ENCODE measurements at places on chromosomes 2 and 18.

DNA sequence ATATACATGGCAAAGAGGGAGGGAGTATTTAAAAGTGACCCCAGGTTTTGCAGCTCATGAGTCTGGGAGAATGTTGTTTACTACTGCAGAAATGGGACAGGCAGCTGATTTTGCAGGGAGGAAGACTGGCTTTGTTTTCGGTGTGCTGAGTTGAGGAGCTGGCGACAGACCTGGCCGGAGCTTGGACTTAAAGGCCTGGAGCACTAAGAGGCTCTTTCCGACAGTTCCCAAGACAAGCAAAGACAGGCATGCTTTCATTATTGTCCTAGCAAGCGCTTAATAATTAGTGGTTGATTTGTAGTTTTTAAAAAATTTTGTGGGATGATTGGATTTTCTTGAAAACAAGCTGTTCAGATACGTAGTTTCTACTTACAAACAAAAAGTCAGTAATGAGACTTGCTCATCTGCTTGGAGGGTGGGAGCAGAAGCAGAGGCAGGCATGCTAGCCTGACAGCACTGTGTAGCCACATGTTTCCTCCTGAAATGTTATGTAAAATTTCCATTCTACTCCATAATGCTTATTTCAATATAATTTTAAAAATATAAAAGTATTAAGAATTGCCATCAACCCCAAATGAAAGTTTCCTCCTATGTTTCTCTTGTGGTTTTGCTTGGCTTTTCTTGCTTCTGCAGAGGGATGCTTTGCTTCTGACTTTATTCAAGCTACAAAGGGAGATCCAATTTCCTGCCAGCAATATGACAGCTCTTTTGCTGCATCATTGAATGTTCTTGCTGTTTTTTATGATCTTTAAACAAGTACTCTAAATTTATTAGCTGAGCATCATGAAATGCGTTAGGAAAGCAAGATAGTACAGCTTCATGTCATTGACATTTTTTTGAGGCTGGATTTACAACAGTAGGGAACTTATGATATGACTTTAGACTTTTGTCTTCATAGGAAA lies 75.8 kb downstream of the PHLPP1 start:
- peak overlapping the region; percentile 6 for H3K27ac ChIP-seq
- peaks cover 5% of the 10 kb centered on the region for H3K4me1 ChIP-seq
- H3K4me3 ChIP-seq = no peak overlapping the region
- H3K36me3 ChIP-seq = no peaks in the 10 kb centered on the region
- no peaks in the 10 kb centered on the region for H3K27me3 ChIP-seq
- no peak for DNase-seq

DNA sequence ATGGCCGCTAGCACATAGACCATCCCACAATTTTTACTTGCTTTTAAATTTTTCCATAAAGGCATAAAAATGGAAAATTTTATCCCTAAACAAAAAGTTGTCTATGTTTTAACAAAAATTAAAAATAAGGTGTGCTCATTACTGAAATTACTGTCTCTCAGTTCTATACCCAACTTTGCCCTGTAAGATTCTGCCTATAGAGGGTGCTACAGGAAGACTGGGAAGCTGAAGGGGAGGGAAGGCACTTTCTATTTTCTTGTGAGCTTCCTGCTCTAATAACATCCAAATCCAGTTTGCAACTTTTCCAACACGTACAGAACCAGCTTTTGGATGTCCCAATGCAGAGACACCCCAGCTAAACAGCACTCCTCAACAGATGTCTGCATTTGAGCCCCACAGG lies 666.9 kb downstream of the PLCL1 start:
- H3K27me3 ChIP-seq = no peaks in the 10 kb centered on the region
- DNase-seq = no peak
- no peak overlapping the region for H3K4me3 ChIP-seq
- H3K36me3 ChIP-seq = no peaks in the 10 kb centered on the region
- no peak overlapping the region for H3K27ac ChIP-seq
- no peaks in the 10 kb centered on the region for H3K4me1 ChIP-seq

GRCh38 chr2:1685957-1686783 lies 58.1 kb downstream of the PXDN start:
- DNase-seq = no peak
- H3K36me3 ChIP-seq = no peaks in the 10 kb centered on the region
- no peak overlapping the region for H3K4me3 ChIP-seq
- no peaks in the 10 kb centered on the region for H3K4me1 ChIP-seq

- no peak for DNase-seq
- H3K27me3 ChIP-seq = peaks cover 6% of the 10 kb centered on the region
- no peaks in the 10 kb centered on the region for H3K4me1 ChIP-seq
- H3K4me3 ChIP-seq = no peak overlapping the region
These were observed 15.8 kb upstream of the SOCS6 start for GRCh38 chr18:70273021-70273420.

GRCh38 chr2:39603436-39603835 lies 62.3 kb upstream of the TMEM178A start:
- peaks cover 10% of the 10 kb centered on the region for H3K27me3 ChIP-seq
- H3K4me1 ChIP-seq = no peaks in the 10 kb centered on the region
- no peaks in the 10 kb centered on the region for H3K36me3 ChIP-seq
- H3K27ac ChIP-seq = no peak overlapping the region
- H3K4me3 ChIP-seq = no peak overlapping the region

DNA sequence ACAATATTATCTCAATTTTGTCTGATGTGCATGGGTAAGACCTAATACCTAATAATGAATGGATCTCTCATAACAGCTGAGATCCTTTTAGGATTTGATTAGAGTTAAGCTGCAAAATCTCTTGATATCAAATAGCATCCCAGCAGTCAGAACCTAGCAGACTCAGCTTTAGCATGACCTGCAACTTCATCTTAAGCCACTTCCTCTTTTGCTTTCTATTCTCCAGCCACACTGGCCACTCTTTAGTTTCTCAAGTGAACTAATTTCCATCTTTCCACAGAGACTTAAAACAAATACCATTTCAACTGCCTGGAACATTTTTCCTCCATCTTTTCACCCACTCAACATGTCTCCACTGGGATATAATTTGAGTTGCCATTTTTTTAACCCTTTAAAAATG lies 1251.6 kb upstream of the ZEB2 start:
- peaks cover 8% of the 10 kb centered on the region for H3K4me1 ChIP-seq
- H3K36me3 ChIP-seq = no peaks in the 10 kb centered on the region
- no peaks in the 10 kb centered on the region for H3K27me3 ChIP-seq
- H3K4me3 ChIP-seq = no peak overlapping the region
- no peak for DNase-seq
- H3K27ac ChIP-seq = no peak overlapping the region

DNA sequence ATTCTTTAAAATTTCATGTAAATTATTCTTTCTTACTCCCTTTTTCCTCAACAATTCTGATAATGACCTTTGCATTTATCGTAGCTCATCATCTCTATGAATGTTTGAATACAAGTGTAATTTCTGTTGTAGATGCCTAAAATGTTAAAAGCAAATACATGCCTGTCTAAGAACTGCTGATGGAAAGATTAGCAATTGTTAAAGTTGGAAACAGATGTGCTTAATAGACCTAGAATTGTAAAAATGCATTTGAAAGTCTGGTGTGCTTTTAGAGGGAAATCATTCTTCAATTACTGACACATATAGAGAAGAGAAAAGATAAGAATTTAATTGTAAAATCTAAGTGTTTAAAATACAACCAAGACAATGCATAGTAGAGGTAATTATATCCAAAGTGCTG lies 50.4 kb downstream of the CCDC102B start:
- no peak overlapping the region for H3K27ac ChIP-seq
- no peaks in the 10 kb centered on the region for H3K4me1 ChIP-seq
- no peak overlapping the region for H3K4me3 ChIP-seq
- no peaks in the 10 kb centered on the region for H3K36me3 ChIP-seq

GRCh38 chr2:158969715-158970240 lies 1.3 kb downstream of the TANC1 start:
- H3K4me3 ChIP-seq = peak overlapping the region; percentile 74
- DNase-seq = no peak
- no peaks in the 10 kb centered on the region for H3K36me3 ChIP-seq
- H3K27me3 ChIP-seq = peaks cover 17% of the 10 kb centered on the region
- H3K27ac ChIP-seq = no peak overlapping the region
- H3K4me1 ChIP-seq = peaks cover 12% of the 10 kb centered on the region

DNA sequence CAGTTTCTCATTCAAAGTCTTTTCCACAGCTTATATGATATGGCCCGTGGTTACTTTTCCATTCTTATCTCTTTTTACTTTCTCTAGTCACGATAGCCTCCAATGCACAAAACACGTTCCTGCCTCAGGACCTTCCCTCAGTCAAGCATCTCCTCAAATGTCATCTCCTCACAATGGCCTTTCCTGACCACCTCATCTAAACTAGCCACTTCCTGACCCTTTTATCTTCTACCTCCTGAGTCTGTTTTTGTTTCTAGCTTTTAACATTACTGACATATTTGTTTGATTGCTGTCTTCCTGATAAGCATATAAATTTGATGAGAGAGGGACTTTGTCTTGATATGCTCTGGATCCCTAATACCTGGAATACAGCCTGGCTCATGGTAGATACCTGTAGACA lies 7.6 kb downstream of the PGAP1 start:
- peaks cover 4% of the 10 kb centered on the region for H3K36me3 ChIP-seq
- H3K27ac ChIP-seq = no peak overlapping the region
- no peak for DNase-seq
- no peak overlapping the region for H3K4me3 ChIP-seq

GRCh38 chr2:222677981-222678380 lies 6.5 kb downstream of the MOGAT1 start:
- no peak overlapping the region for H3K4me3 ChIP-seq
- H3K27me3 ChIP-seq = peaks cover 28% of the 10 kb centered on the region
- DNase-seq = no peak
- H3K36me3 ChIP-seq = no peaks in the 10 kb centered on the region

GRCh38 chr2:42443718-42444399 lies 49.9 kb downstream of the KCNG3 start:
- H3K4me1 ChIP-seq = no peaks in the 10 kb centered on the region
- H3K27me3 ChIP-seq = peaks cover 9% of the 10 kb centered on the region
- H3K36me3 ChIP-seq = no peaks in the 10 kb centered on the region
- H3K27ac ChIP-seq = no peak overlapping the region
- DNase-seq = no peak
- H3K4me3 ChIP-seq = no peak overlapping the region

DNA sequence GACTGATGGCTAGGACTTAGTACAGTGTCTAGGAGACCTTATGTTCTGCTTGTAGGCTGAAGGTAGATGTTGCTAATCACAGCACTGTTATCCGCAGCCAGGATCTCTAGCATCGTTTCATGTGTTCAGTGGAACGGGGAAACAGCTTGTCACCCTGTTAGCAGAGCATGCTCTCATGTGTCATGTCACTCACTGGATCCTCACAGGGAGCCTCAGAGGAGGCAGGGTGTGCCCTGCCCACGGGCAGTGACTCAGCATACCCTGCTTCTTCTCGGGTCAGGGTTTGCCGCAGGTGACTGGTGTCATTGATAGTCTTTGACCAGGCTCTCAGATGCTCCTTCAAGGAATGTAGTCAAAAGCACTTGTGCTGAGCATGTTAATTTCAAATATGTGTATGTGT lies 44.4 kb downstream of the RPIA start:
- H3K4me1 ChIP-seq = peaks cover 4% of the 10 kb centered on the region
- peak overlapping the region; percentile 75 for H3K27ac ChIP-seq
- DNase-seq = no peak
- H3K36me3 ChIP-seq = peaks cover 15% of the 10 kb centered on the region

DNA sequence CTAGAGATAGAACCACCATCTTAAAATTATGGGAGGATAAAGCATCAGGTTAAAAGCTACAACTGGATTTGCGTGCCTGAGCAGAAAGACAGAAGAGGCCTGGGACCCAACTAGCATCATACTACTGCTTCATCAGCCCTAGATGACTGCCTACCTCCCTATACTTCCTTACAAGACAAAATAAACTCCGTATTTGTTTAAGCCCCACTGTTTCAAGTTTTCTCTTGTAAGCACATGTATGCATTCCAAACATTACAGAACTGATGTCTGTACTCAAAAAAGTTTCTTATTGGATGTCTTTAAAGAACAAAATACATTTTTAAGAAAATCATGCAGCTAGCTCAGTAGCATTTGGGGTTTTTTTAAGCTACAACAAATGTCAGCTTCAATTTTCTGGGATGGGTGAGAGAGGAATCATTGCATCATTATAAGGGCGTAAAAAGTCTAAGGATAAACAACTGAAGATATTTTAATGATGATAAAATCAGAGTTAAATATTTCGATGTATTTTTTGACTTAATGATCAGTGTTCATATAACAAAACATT lies 213.1 kb downstream of the EXOC6B start:
- H3K4me1 ChIP-seq = peaks cover 12% of the 10 kb centered on the region
- no peak overlapping the region for H3K4me3 ChIP-seq
- peaks cover 24% of the 10 kb centered on the region for H3K36me3 ChIP-seq
- DNase-seq = no peak
- H3K27me3 ChIP-seq = no peaks in the 10 kb centered on the region

GRCh38 chr2:29290293-29291047 lies 175.3 kb downstream of the CLIP4 start:
- no peak for DNase-seq
- H3K4me3 ChIP-seq = no peak overlapping the region
- peaks cover 11% of the 10 kb centered on the region for H3K27me3 ChIP-seq
- H3K27ac ChIP-seq = no peak overlapping the region

DNA sequence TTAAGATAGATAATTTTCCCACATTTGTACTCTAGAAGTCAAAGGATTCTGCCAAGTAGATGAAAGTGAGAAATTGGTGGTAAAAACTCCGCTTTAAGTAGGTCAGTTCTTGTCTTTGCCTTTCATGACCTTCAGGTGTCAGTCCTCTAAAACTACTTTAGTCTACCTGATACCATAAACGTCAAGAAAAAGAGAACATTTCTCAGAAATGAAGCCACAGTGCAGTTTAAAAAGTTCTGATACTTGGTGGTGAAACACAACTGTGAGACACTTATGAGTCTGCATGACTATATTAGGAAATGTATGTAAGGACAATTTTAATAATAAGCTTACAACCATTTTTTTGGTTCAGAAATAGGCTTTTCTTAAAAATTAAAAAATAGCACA lies 583.3 kb downstream of the SATB2 start:
- no peak overlapping the region for H3K27ac ChIP-seq
- no peaks in the 10 kb centered on the region for H3K27me3 ChIP-seq
- DNase-seq = no peak
- H3K36me3 ChIP-seq = no peaks in the 10 kb centered on the region

DNA sequence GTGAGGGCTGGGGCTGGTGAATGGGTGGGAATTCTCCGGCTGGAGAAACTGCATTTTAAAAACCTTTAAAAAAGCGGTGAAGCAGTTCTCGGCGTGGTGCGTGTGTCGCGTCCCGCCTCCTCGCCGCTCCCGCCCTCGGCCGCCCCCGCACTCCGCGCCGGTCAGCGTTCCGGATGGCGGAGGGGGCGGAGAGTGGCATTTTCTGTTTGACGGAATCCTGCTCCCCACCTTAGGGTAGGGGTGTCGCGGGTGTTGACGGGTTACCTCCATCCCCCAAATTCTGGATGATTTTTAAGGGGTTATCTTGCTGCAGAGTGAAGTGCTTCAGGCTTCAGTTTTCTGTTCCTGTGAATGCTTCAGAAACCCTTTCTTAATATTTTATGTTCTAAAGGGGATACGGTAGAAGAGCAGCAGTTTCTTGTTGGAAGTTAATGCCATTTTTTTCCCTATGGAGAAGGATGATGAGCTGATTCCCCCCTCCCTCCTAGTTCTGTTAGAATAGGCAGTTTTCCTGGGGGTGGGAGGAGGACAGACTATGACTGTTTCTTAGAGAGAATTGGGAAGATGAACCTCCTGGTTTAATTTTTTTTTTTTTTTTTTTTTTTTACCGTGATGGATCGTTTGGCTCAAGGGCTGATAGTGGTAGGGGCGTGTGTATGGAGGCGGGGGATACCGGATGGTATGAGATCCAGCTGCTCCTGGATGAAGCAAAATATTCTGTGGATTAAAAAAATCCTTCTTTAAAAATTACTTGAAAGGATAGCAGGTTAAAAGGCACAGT lies 756 bp downstream of the ABI2 start:
- H3K4me1 ChIP-seq = peaks cover 15% of the 10 kb centered on the region
- H3K27ac ChIP-seq = peak overlapping the region; percentile 35
- no peaks in the 10 kb centered on the region for H3K36me3 ChIP-seq
